ENCODE measurements at places on chromosomes 13 and 19.

GRCh38 chr19:42440357-42441048, 2.2 kb downstream of the CXCL17 start:
- DNase-seq: no peak

DNA sequence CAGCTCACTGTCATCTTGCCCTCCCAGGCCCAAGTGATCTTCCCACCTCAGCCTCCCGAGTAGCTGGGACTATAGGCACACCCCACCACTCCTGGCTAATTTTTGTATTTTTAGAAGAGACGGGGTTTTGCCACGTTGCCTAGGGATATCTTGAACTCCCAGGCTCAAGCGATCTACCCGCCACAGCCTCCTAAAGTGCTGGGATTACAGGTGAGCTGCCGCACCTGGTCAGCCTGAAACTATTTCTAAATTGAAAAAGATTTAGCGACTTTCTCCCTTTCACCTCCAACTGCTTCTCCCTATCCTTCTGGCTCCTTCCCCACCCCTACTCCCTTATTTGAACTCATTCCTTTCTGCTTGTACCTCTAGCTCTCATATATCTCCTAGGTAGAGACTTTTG, 19.8 kb upstream of the NAA16 start:
- no peak for DNase-seq

- DNase-seq: no peak
Measured at GRCh38 chr13:104817271-104817670, 1718.2 kb downstream of the EFNB2 start.

- no peak for DNase-seq
Measured at GRCh38 chr19:33400856-33401682, 27.6 kb downstream of the CEBPG start.

DNA sequence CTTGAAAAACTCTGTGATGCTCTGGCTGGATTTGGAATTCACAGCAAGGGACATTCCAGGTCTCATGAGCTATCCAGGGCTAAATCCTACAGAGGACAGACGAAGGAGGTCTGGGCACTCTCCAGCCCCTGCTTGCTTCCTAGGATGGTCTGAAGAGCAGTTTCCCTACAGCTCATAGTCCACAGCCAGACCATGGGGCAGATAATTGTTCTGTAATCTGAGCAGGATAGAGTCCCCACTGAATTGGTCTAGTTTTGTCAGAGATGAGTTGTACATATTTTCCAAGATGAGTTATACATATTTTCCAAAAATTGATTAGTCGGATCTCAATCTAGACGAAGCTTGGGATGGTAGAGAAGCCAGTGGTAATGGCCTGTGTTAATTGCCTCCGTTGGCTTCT, 75.6 kb downstream of the C13orf42 start:
- no peak for DNase-seq

DNA sequence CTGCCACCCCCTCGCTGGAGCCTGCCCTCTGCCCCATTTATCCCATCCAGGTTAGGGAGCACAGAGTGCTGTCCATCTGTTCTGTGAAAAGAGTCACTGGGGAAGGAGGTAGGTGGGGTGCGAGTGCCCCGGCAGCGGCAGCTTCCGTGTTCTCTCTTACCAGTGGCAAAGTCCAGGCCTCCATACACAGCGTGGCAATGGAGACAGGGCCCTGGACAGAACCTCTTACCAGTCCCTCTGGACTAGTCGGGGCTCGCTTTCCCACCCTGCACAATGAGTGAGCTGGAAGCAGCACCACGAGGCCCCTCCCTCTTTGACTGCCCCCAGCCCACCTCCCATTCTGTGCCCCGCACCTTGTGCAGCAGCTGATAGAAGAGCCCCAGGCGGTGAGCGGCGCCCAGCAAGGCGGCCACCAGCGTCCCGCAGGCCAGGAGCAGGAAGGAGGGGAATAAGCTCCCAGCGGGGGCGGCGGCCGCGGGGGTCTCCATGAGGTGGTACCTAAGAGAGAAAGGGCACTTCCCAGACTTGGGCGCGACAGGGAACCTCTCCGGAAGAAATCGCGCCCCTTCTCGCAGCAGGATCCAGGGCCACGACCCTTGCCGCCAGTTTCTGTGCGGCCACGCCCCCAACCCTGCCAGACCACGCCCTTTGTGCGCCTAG, 17.5 kb downstream of the SYDE1 start:
- peak; percentile 74 for DNase-seq

- DNase-seq: no peak
Measured at GRCh38 chr13:112012016-112012704, 54.8 kb upstream of the SOX1 start.

GRCh38 chr13:98575009-98575903, 1.7 kb downstream of the STK24 start:
- DNase-seq: no peak

GRCh38 chr19:10694706-10695307, 6.4 kb upstream of the QTRT1 start:
- DNase-seq: no peak

- no peak for DNase-seq
Measured at GRCh38 chr19:9342610-9343304, 18.8 kb downstream of the ZNF559 start.

GRCh38 chr13:112483299-112483698, 104.7 kb downstream of the TUBGCP3 start:
- DNase-seq: no peak

DNA sequence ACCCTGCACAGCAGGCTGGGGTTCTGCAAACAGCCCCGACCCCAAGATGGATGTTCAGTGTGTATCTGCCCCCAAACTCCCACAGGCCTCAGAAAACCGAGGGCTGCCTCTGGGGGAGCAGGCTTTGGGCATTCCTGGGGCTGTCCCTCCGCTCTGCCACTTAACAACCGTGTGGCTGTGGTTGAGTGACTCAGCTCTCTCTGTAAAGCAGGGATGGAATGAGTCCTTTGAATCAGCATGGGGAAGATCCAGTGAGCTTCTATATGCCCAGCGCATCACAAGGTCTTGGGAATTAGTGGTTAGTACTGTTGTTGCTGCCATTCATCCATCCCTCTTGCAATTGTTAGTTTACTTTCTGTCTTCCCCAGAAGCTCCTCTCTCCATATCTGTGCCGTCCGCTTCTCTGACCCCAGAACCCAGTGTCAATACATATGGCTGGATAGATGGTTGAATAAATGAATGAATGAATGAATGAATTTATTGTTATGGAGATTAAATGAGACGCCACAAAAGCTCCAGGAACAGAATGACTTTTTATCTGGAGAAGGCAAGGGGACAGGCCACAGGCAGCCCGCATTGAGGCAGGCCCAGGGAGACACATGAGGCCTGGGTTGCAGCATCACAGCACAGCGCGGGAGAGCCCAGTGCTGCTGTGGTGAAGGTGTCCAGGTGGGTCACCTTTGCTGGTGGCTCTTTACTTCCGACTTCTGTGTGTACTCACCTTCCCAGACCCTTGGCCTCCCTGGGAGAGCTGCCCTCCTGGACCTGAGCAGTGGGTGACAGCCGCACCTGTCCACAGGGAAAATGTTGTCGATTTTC, 89.2 kb downstream of the RGCC start:
- DNase-seq: no peak

- no peak for DNase-seq
Measured at GRCh38 chr19:11574689-11575088, 2.8 kb downstream of the ACP5 start.

GRCh38 chr19:19191768-19192077, 229 bp downstream of the BORCS8 start:
- no peak for DNase-seq

- no peak for DNase-seq
Measured at GRCh38 chr19:51296336-51297093, 14.9 kb upstream of the IGLON5 start.

- no peak for DNase-seq
Measured at GRCh38 chr13:110173247-110173818, 133.6 kb downstream of the COL4A1 start.

- DNase-seq: no peak
Measured at GRCh38 chr13:48975101-48975855, 434 bp upstream of the FNDC3A start.

GRCh38 chr19:18775586-18776287, 15.4 kb downstream of the COMP start:
- DNase-seq: no peak

DNA sequence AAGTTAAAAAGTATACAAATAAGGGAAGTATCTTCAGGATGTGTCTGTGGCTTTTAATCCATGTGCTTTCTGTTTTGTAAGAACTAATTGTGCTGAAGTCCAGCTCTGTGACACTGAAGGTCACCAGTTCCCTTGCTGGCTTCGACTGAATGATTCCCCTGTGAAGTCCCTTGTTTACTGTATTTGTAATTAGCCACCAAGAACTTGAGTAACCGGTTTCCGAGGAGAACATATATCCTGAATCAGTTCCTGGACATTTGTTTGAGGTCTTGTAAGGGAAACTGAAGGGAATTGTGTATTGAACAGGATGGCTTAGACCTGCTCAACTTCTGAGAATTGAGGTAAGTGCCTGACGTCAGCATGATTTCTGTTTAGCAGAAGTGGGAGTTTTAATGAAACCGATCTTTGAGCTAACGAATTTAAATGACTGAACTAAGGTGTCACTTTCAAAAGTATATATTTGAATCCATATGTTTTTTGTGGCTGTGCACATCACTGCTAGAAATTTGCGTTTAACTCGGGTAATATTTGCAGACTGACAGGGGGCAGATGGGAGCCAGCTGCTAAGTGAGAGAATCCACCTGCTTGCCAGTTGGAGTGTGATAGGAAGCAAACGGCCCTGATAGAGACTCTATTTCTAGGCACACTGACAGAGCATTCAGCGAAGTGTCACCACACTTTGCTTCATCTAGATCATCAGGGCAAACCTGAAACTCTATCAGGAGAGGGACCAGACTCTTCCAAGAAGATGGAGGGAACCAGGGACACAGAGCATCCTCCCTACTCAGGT, 530.0 kb downstream of the RFC3 start:
- DNase-seq: no peak

DNA sequence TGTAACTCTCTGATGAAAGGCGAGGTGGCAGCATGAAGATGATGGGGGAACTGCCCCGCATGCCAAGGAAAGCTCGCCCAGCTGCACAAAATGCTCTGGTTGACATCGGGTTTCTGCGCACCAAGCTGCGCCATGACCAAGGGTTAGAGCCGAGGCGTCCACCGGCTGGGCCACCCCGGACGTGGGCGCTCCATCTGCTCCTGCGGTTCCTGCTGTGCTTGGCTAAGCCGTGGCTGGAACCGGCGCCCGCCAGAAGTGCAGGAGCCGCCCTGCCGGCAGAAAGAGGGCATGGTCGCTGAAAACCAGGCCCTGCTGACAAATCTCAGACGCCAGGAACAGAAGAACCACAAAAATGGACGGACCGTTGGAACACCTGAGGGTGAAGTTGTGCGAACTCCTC, 57.9 kb downstream of the ZNF100 start:
- no peak for DNase-seq
